Stimulated activated CD4-positive, alpha-beta T cell treated with anti-CD3 and anti-CD28 coated beads, Interleukin-4, amount 100 ng/mL, for 24 hours (primary cell): ENCODE measurements at places on chromosomes 4 and X.

- DNase-seq, result no peak
Observed at GRCh38 chr4:59409647-59410046, 1790.5 kb upstream of the ADGRL3 start.

GRCh38 chr4:112847781-112848180 lies 201.7 kb upstream of the ANK2 start:
- no peak for DNase-seq

DNA sequence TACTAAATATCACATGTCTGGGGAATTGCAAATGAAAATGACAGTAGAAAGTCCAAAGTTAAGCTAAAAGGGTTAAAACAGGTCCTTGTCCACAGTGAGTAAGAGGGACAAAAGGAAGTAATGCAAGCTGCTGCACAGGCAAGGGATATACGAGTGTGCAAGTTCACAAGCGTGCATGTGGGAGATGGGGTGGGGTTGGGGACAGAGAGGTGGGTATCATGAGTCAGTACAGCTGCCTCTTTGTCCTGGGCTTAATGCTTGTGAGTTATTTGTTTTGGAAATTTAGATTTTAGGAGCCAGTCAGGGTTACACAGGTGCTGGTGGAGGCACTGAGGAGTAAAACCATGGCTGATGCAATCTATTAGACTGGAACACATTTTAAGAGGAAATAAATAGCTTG lies 3.3 kb upstream of the GPRASP2 start:
- no peak for DNase-seq

GRCh38 chr4:72283357-72283756 lies 251.6 kb downstream of the NPFFR2 start:
- no peak for DNase-seq

- DNase-seq, result no peak
Observed at GRCh38 chrX:132853040-132853439, 105.4 kb downstream of the HS6ST2 start.

DNA sequence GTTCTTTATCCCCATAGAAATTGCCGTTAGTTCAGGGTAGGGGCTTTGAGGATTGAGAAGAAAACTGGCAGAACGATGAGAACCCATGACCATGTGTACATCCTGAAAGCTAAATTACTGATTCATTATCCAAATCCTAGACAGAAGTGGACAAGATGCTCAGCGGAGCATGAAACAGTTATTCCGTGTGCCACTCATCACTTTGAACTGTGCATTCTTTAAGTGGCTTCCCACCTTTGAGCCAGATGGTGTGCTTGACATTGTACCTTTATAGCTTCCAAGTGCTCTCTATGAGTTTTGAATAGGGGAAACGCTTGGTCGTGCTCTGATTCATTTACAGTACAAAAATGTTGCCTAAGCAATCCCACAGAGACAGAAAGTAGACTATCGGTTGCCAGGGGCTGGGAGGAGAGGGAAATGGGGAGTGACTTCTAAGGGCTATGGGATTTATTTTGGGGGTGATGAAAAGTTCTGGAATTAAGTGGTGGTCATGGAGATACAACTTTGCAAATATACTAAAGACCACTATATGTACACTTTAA lies 100.0 kb downstream of the DOCK11 start:
- no peak for DNase-seq

DNA sequence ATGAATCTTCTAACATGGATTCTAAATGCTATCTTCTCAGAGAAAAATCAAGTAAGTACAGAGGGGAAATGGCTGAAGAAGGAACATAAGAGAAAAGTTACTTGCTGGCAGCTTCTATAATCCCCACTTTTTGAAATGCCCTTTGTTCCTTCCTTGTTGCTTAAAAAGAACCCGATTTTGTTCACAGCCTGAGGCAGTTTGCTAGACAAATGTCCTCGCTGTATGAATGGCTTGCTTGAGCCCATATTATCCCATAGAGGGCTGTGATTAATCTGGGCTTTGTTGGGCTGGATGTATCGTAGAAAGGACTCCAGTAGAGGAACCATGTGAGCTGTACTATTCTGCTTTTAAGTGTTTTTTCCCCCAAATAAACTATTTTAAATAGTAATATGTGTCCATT lies 134.3 kb upstream of the FGF13 start:
- no peak for DNase-seq

DNA sequence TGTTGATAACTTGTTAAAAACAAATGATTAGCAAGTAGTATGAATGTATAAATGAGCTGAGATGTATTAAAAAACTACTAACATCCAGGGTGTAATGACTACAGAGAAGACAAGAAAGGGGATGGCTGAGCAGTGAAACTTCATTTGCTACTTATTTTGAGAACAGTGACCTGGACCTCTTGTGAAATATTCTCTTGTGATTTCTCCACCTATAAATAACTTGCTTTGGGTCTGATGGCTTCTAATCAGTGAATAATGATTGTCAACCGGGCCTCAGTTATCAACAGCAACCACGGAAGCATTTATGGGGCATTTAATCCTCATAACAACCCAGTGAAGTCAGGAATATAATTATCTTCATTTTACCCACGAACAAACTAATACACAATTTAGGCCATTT lies 154.2 kb upstream of the HAND2 start:
- no peak for DNase-seq

- no peak for DNase-seq
Observed at GRCh38 chr4:114649908-114650307, 51.3 kb downstream of the UGT8 start.

- no peak for DNase-seq
Observed at GRCh38 chrX:153951683-153952372, 7.4 kb upstream of the RENBP start.

GRCh38 chr4:171583790-171584189 lies 229.4 kb upstream of the GALNTL6 start:
- no peak for DNase-seq

DNA sequence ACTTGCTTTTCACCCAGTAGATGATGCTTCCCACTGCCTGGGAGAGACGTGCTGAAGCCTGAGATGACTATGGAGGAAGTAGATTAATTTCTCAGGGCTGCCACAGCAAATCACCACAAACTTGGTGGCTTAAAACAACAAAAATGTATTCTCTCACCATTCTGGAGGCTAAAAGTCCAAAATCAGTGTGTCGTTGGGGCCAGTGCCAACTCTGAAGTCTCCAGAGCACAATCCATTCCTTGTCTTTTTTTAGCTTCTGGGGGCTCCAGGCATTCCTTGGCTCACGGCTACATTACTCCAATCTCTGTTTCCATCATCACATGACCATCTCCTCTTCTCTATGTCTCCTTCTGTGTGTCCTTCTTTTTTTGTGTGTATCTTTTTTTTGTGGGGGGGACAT lies 105.8 kb upstream of the C1QTNF7 start:
- DNase-seq, result no peak

DNA sequence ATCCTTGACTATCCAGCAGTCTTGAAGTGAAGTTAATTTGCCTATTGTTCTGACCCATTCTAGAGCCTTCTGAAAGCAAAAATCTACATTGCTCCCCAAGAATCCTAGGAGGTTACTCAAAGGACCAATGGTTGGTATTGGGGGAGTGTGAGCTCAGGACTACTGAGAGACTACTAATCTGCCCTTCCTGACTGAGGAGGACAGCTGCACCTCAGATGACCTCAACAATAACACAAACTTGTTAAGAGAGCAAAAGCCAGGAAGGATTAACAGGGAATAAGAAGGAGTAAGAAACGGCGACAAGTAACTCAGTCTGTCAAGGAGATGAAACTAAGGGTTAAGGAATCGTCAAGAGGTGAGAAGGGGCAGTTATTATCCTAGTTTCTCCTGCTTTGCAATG lies 43.4 kb downstream of the IDS start:
- no peak for DNase-seq

DNA sequence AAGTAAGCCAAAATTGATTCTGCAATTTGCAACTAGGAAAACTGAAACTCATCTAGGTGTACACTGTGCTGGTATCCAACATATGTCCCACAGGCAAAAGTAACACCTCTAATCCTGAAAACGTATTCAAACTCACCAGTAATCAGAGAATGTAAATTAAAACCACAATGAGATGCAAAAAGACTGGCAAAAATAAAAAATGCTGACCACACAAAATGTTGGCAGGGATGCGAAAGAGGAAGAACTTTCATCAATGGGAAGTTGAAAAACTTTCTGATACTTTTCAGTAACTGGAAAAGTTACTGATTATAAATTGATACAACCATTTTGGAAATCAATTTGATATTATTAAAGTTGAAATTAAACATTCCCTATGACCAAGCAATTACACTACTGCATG lies 20.1 kb upstream of the CORIN start:
- DNase-seq, result no peak

GRCh38 chrX:2819345-2820135 lies 9.2 kb upstream of the GYG2 start:
- DNase-seq, result no peak

- DNase-seq, result peak; percentile 17
Observed at GRCh38 chrX:74133156-74133796, 170.7 kb upstream of the ZCCHC13 start.

DNA sequence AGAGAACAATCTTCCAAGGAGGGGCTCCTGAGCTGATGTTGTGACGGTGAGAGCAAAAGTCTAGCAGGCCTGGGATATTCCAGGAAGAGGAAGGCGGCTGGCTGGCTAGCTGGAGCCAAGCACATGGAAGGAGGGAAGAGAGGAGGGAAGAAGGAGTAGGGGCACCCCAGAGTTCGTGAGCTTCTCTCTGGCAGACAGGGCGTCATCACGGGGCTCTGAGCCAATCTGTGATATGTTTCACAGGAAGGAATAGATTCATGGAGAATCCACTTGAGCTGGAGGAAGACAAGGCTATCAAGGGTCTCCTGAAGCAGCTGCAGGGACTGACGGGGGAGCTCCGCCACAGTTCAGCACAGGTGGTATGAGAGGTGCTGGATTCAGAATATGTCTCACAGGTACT lies 73.6 kb downstream of the DHRSX start:
- DNase-seq, result no peak

DNA sequence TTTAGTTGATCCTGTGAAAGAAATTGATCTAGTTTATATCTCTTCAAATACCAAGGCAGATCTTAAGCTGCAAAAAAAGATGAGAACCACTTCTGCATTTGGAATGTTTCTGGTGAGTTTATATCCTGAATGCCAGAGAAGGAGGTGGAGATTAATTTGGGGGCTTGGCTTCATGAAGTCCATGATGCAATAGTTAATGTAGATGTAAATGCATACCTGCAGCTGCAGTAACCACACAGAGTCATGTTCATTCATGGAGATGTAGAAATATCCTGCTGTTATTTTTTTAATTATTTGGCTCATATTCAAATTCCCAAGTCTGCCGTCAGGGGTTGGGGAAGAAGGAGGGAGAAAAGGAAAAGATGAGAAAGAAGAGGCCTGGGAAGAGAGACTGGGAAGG lies at the start of gene SULT1E1:
SULT1E1 (minus strand) TSS at position 94 of the 400 bp plus-strand sequence. CDS start 2,501 bp downstream, outside the sequence.
- no peak for DNase-seq

DNA sequence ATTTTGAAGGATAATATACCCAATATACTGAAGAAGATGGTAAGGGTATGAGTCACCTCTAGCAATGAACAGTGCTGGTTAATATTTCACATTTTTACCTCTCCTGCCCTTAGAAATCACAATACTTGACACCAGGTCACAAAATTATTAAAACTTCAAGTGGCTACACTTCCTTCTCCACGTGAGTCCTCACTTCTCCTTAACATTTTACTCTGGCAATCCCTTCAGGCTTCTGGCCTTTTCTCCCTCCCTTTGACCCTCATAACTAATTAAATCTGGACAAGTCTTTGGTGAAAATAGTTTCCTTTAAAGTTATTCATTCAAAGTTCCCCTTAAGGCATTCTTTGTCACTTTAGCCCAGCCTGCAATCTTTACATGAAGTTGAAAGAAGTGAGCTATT lies 190.4 kb downstream of the UNC5C start:
- no peak for DNase-seq

- DNase-seq, result no peak
Observed at GRCh38 chr4:120317713-120318112, 251.1 kb upstream of the MAD2L1 start.

DNA sequence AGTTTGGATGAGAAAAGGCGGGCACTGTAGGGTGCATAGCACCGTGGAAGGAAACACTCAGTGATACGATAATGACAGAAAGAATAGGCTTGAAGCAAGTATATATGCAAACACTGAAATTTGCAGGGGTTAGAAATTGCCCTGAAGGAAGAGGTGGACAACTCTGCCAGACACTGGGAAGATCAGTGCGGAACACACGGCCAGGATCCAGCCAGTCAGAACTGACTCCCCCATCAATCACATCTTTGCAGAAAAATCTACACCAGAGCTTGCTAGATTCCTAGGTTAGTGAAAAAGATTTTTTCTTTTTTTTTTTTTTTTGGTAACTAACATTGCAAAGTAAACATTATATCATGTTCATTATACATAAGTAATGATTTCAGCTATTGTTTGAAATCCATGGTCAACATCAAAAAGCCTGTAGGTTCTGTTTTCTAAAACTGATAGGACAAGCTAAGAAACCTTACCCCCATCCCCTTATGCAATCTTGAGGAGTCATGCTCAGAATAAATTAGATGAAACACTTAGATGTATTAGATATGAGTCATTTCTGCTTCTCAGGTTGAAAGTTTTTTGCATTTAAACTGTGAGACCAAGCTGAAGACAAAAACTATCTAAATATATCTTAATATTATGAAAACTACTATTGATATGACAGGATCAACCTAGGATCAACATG lies 38.9 kb downstream of the TRIML1 start:
- no peak for DNase-seq

DNA sequence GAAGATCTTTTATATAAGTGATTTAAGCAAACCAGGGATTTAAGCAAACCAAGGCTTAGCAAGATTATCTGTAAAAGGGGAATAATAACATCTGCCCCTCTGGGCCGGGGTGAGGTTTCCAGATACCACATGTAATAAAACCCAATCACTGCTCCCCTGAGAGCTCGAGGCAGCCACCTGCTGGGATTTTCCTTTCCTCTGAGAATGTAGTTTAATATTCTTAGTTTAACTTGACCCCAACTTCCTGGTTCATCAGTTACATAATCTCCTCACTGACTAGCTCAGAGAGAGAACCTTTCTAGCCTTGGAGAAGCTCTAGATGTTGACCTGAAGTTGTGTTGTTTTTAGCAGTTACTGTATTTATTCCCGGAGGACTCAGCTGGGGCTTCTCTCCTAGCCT lies 322.4 kb downstream of the ARHGAP10 start:
- no peak for DNase-seq

DNA sequence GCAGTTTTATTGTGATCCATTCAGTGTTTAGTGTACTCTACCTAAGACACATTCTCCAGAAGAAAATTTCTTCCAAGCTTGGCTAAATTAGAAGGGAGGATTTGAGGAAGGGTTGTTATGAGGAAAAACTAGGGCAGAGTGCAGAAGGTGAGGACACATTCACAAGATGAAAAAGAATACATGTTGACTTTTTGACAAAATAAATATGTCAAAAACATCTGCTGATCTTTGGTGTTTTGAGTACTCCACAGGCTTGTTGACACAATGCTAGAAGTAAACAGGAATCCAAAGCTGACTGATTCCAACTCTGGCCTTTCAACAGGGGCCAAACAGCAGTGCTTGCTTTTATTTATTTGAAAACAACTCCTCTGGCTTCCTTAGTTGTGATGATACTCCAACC lies 125.8 kb upstream of the SLC7A11 start:
- DNase-seq, result no peak
